Left kidney (tissue), 8 donors: ENCODE measurements at places on chromosomes 16 and 17. TPM values are rescaled to one million over a fixed set of nuclear protein-coding genes. Genes with fewer than 3 reads are reported as not detected.

Gene ICAM2
- polyA plus RNA-seq, result 23.1 TPM

DNA sequence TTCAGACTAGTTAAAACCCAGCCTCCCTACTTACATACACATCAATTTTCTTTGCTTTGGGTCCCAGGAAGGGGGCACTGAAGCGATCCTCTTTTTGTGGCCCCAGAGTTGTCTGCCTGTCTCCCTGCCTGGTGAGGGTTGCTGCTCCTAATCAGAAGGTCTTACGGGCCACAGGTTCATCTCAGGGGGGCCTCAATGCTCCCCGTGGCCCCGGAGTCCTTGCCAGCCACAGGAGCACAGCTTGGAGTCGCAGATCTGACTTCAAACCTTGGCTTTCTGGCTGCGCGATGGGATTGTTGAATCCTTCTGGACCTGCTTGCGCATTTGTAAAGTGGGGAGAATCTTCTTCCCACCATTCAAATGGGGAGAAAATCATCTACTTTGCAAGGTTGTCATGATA, 44.8 kb upstream of the MYH10 start:
- no peak for DNase-seq

- no peak for DNase-seq
These were observed 30.6 kb upstream of the MMD start for GRCh38 chr17:55452139-55452790.

- no peak for DNase-seq
These were observed 77.5 kb downstream of the USP32 start for GRCh38 chr17:60314423-60314822.

DNA sequence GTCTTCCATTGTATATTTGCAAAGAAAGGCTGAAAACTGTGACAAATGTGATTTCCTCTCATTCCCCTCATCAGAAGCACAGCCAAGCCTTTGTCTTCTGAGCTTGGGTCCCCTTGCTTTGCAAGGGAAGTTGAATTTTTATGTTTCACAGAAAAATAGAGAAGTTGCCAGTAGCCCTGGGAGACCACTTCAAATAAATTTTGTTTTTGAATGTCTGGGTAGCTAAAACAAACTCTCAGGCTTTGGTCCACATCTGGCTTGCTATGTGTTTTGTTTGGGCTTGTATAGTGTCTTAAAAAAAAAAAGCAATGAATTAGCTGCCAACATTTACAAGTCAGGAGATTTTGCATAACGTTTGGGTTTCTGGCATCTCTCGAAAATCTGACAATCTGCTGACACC, 24.1 kb downstream of the PIK3R6 start:
- DNase-seq, result no peak

GRCh38 chr16:10561425-10561824, 19.0 kb downstream of the EMP2 start:
- DNase-seq, result no peak

Gene CCL8
- polyA plus RNA-seq, result 0.15 TPM

Gene CRISPLD2
- polyA plus RNA-seq, result 6.1 TPM
